Breast epithelium (tissue), 4 donors: ENCODE measurements at places on chromosomes 12 and 14.
A peak's percentile ranks its signal among the peaks of the same experiment; 100 is the strongest.

- no peaks in the 10 kb centered on the region for H3K27me3 ChIP-seq
- H3K36me3 ChIP-seq = no peaks in the 10 kb centered on the region
- no peak overlapping the region for H3K4me3 ChIP-seq
- no peak for DNase-seq
These were observed 128.9 kb upstream of the SOX5 start for GRCh38 chr12:24078318-24078765.

GRCh38 chr12:2783936-2784600 lies 10.7 kb upstream of the FKBP4 start:
- H3K36me3 ChIP-seq = no peaks in the 10 kb centered on the region
- H3K27me3 ChIP-seq = no peaks in the 10 kb centered on the region
- H3K4me3 ChIP-seq = peak overlapping the region; percentile 32
- DNase-seq = peak; percentile 62
- no peak overlapping the region for H3K27ac ChIP-seq
- H3K4me1 ChIP-seq = no peaks in the 10 kb centered on the region

- no peak for DNase-seq
- no peaks in the 10 kb centered on the region for H3K4me1 ChIP-seq
- no peak overlapping the region for H3K27ac ChIP-seq
- H3K4me3 ChIP-seq = no peak overlapping the region
- no peaks in the 10 kb centered on the region for H3K36me3 ChIP-seq
- H3K27me3 ChIP-seq = no peaks in the 10 kb centered on the region
These were observed 9.1 kb upstream of the CLEC9A start for GRCh38 chr12:10021342-10021741.

DNA sequence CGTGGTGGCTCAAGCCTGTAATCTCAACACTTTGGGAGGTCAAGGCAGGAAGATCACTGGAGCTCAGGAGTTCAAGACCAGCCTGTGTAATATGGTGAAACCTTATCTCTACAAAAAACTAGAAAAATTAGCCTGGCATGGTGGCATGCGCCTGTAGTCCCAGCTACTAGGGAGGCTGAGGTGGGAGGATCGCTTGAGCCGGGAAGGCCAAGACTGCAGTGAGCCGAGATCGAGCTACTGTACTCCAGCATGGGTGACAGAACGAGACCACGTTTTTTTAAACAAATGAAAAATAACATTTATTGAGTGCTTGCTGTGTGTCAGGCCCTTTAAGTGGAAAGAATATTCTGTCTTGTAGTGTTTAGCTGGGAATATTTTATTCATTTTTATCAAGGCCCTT lies 26.6 kb upstream of the CLMN start:
- H3K4me3 ChIP-seq = no peak overlapping the region
- H3K27me3 ChIP-seq = no peaks in the 10 kb centered on the region
- DNase-seq = no peak

- H3K36me3 ChIP-seq = no peaks in the 10 kb centered on the region
- no peaks in the 10 kb centered on the region for H3K27me3 ChIP-seq
- peak overlapping the region; percentile 97 for H3K27ac ChIP-seq
- H3K4me1 ChIP-seq = peaks cover 10% of the 10 kb centered on the region
- peak overlapping the region; percentile 92 for H3K4me3 ChIP-seq
These were observed 610 bp upstream of the KMT2D start for GRCh38 chr12:49061157-49061650.

- H3K4me1 ChIP-seq = no peaks in the 10 kb centered on the region
- no peak overlapping the region for H3K27ac ChIP-seq
- H3K4me3 ChIP-seq = no peak overlapping the region
These were observed 219.4 kb downstream of the KSR2 start for GRCh38 chr12:117749431-117749830.

DNA sequence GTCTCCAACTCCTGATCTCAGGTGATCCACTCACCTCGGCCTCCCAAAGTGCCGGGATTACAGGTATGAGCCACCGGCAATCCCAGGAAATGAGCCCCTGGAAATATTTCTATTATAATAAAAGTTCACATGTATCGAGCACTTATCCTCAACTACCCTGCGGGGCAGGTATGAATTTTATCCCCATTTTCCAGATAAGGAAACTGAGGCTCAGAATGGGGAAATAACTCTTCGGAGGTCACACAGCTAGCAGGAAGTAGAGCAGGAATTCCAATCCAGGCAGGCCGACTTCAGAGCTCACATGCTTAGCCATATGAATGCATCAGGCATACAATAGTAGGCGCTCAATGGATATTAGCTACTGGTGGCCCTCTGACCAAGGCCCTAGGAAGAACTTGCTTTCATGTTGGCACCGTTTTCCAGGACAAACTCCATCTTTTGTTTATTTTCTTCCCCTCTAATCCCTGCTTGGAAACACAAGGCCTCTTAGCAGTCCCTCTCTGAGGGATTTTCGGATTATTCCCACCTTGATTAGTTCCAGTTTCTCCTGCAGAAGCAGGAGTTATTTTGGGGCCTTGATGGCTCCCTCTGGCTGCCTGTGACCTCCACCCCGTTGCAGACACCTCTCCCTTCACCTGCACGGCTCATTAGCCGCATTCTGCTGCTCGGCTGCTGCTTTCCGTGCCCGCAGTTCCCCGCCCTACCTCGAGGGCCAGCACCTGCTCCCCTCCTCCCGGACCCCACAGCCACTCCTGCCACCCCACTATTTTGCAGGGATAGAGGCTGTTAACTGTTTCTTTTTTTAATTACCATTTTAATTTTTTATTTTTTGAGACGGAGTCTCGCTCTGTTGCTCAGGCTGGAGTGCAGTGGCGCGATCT lies 18.7 kb upstream of the POP5 start:
- H3K36me3 ChIP-seq = no peaks in the 10 kb centered on the region
- no peaks in the 10 kb centered on the region for H3K4me1 ChIP-seq
- no peak overlapping the region for H3K27ac ChIP-seq

DNA sequence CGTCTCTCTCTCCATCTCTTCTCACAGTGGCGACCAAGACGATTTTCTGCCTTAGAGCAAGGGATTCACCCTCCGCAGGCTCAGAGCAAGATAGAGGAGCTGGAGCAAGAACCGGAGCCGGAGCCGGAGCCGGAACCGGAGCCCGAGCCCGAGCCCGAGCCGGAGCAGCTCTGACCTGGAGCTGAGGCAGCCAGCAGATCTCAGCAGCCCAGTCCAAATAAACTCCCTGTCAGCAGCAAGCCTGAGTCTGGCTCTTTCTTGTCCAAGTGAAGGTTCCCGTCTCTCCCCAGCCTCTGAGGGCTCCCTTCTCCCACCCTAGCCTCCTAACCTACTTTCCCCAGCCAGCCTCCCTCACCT lies 5.9 kb downstream of the LAG3 start:
- H3K36me3 ChIP-seq = no peaks in the 10 kb centered on the region
- H3K27me3 ChIP-seq = no peaks in the 10 kb centered on the region
- H3K27ac ChIP-seq = peak overlapping the region; percentile 75
- peak overlapping the region; percentile 25 for H3K4me3 ChIP-seq
- DNase-seq = no peak
- no peaks in the 10 kb centered on the region for H3K4me1 ChIP-seq

DNA sequence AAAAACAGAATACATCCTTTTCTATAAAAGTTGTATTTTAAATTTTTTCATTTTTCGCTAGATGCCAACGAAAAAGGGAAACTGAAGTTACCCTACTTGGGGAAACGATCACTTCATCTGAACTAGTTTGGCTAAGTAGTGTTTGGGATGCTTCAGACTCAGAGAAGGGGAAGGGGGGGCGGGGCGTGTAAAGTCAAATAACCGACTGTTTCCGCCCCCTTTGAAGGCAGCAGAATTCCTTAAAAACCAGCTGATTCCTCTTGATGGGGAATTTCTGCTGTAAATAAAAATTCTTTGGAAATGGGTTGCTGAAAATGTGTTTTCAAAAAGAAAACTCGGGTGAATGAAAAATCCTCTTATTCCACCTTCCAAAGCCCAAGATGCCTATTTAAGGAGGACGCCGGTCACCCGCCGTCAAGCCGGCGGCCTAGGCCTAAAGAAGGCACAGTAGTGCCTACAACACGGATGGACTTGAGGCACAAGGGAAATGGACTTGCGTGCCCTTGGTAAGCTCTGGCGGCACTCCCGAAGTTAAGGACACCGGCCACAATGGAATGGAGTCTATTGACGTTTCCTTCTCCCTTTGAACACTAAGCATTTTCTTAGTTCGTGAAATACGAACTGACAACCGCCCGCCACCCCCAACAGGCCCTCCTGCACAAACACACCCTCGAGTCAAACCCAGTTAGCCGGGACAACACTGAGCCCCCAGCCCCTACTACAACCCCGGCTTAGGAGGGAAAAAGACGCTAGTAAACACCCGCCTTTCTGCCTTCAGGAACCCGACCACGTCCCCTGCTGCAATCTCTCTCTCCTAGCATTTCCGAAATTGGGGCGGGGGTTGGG lies 1.9 kb downstream of the ATXN2 start:
- peak overlapping the region; percentile 94 for H3K27ac ChIP-seq
- peak overlapping the region; percentile 96 for H3K4me3 ChIP-seq
- H3K4me1 ChIP-seq = no peaks in the 10 kb centered on the region

- H3K4me3 ChIP-seq = no peak overlapping the region
- no peak for DNase-seq
- peaks cover 4% of the 10 kb centered on the region for H3K27me3 ChIP-seq
- no peak overlapping the region for H3K27ac ChIP-seq
- no peaks in the 10 kb centered on the region for H3K36me3 ChIP-seq
- H3K4me1 ChIP-seq = no peaks in the 10 kb centered on the region
These were observed 721 bp upstream of the CTSG start for GRCh38 chr14:24576771-24577170.

- H3K4me3 ChIP-seq = no peak overlapping the region
- DNase-seq = no peak
- H3K4me1 ChIP-seq = no peaks in the 10 kb centered on the region
- no peaks in the 10 kb centered on the region for H3K27me3 ChIP-seq
These were observed 26.1 kb downstream of the OTUB2 start for GRCh38 chr14:94052199-94052598.

- H3K36me3 ChIP-seq = no peaks in the 10 kb centered on the region
- DNase-seq = no peak
- no peak overlapping the region for H3K4me3 ChIP-seq
- no peak overlapping the region for H3K27ac ChIP-seq
- no peaks in the 10 kb centered on the region for H3K4me1 ChIP-seq
These were observed 133.5 kb upstream of the TMEM132C start for GRCh38 chr12:128133321-128134073.

DNA sequence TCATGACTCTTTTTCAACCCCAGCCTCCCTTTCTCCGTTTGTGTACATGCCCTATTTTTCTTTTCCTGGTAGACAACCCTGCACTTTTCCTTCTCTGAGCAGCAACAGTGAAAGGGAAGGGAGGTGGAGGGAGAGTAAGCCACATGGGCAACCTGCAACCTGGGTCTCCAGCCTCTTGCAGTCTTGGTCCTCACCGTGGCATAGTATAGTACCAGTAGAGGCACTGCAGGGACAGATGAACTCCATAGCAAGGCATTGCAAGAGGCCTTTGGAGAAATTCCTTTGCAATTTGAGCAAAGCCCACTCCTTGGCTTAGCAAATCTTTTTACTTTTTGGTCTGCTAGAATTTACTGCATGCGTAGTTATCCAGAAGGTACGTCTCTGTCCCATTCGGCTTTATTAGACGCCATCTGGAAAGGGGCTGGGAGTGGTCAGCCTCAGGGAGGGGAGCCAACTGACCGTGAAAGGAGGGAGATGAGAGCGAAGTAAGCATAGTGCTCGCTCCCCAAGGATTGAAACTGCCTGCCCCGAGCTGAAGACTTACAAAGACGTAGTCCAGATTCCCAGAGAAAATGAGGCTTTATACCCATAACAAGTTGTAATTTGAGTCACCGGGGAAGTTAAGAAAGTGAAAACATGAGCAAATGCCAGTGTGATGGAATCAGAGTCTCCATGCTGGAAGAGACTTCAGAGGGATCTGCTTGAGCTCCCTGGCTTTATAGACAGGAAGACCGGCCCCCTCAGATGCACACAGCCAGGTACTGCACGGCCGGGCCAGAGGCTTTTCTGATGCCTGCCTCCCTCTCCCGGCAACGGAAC lies 332.0 kb downstream of the CACNA1C start:
- H3K27ac ChIP-seq = peak overlapping the region; percentile 31
- H3K36me3 ChIP-seq = no peaks in the 10 kb centered on the region
- no peaks in the 10 kb centered on the region for H3K4me1 ChIP-seq
- no peak for DNase-seq
- H3K4me3 ChIP-seq = peak overlapping the region; percentile 10
- H3K27me3 ChIP-seq = no peaks in the 10 kb centered on the region

- peaks cover 19% of the 10 kb centered on the region for H3K4me1 ChIP-seq
- no peaks in the 10 kb centered on the region for H3K36me3 ChIP-seq
- H3K27ac ChIP-seq = peak overlapping the region; percentile 70
- no peak overlapping the region for H3K4me3 ChIP-seq
- no peak for DNase-seq
These were observed 12.7 kb downstream of the LTBP2 start for GRCh38 chr14:74599321-74599761.

DNA sequence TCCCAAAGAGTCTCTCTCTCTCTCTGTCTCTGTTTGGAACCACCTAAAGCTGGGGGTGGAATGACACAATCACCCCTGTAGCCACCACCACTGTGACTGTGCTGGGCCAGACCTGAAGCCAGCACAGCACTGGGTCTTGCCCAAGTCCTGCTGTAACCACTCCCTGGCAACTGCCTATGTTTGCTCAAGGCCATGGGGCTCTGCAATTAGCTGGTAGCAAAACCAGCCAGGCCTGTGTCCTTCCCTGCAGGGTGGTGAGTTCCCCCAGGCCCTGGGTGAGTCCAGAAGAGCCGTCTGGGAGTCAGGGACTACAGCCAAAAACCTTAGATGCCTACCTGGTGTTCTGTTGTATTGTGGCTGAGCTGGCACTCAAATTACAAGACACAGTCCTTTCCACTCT lies 50.8 kb downstream of the DGLUCY start:
- H3K4me1 ChIP-seq = peaks cover 8% of the 10 kb centered on the region
- H3K4me3 ChIP-seq = no peak overlapping the region
- no peaks in the 10 kb centered on the region for H3K27me3 ChIP-seq
- DNase-seq = peak; percentile 82
- H3K36me3 ChIP-seq = no peaks in the 10 kb centered on the region
